Nucleus accumbens (tissue), 56 donors: ENCODE measurements at places on chromosomes 13 and 19.

DNA sequence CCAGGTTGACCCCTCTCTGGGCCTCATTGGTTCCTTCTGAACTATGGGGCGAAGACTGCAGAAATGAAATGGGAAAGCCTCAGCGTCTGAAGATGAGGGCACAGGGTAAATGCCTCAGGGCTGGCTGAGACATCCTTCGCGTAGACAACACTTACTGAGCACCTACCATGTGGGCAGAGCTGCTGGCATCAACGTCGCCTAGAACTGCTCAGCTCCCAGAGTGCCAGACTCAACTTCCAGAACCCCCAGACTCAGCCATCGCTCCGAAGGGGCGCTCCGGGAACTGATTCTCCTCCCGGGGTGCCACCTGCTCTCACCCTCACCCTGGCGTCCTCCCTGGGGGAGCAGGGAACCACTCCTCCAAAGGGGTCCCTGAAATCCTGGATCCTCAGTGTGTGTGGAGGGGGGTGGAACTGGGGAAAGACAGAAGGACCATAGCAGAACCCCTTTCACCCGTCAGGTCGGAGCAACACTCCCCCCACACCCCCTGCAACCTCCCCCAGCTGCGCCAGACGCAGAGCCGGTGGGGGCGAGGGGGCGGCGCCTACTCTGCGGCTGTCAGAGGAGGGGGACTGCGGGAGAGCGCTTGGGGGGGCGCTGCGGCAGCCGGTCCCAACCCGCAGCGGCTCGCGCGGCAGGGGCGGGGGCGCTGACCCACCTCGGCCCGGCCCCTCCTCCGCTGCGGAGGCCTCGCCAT lies 8.2 kb upstream of the NFIC start:
- no peak for DNase-seq

GRCh38 chr13:42064259-42064658 lies 15.8 kb downstream of the DGKH start:
- no peak for DNase-seq

DNA sequence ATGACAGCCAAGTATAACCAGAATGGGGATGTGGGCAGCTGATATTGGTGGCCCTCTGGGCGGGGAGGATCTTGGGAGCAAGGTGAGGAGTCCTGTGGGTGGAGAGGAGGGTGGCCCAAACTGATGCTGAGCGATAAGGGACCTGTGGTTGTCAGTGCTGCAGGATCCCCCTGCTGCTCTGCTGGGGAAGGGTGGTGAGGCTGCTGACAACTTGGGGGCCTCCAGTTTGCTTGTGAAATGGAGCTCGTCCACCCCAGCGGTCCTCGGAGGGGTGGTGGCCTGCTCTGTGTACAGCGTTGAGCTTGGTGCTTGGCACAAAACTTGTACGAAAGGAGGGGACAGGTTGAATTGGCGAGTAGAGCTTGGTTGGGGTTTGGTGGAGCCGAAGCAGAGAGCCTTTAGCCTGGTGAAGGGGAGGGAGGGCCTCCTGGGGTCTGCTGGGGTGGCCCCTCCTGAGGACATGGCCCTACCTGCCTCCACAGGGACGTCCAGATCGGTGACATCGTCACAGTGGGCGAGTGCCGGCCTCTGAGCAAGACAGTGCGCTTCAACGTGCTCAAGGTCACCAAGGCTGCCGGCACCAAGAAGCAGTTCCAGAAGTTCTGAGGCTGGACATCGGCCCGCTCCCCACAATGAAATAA lies 2.9 kb downstream of the RPS11 start:
- DNase-seq: no peak

DNA sequence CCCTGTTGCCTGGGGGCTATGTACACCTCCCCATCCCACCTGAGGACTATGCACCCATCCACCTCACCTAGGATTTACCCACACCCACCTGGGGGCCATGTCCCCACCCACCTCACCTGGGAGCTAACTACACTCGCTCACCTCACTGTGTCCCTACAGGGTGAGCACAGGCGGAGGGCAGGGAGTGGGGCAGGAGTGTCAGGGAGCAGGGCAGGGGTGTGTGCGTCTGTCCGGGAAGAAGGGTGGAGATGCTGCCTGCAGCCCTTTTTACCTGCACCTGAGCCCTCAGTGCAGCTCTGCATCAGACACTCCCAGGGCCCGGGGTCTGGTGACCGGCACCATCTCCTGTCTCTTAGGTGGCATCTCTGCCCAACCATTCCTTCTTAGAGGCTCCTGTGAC lies 10.6 kb upstream of the CPAMD8 start:
- DNase-seq: no peak

DNA sequence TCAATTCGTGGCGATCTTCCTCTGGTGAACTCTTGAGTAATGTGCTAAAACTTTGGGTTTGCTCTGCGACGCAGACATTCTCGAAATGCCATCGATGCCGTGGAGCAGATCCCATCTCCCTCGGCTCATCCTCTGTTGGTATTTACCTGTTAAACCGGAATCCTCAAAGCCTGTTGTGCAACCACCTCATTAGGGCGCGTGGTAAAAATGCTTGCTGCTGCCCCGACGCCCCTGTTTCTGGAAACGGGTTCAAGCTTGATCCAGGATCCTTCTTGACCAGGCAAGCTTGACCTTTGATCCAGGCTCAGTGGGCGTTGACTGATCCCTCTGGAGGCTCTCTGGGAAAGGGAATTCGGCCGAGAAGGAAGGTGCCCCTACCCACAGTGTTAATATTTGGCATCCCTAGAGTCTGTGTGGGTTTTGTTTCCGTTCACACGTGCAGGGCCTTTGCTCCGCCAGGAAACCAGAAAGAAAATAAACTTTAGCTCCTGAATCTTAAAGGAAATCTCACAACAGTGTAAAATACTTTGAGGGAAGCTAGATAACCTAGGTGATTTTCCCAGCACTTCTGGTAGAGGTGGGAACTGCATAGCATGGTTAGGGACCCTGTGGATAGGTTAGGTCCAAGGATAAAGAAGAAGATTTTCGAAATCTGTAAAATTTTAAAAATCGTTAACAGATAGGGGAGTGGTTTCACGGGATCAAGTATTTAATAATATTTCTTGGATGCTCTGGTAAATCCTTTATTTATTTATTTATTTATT lies 1.1 kb downstream of the LSM14A start:
- peak; percentile 50 for DNase-seq

DNA sequence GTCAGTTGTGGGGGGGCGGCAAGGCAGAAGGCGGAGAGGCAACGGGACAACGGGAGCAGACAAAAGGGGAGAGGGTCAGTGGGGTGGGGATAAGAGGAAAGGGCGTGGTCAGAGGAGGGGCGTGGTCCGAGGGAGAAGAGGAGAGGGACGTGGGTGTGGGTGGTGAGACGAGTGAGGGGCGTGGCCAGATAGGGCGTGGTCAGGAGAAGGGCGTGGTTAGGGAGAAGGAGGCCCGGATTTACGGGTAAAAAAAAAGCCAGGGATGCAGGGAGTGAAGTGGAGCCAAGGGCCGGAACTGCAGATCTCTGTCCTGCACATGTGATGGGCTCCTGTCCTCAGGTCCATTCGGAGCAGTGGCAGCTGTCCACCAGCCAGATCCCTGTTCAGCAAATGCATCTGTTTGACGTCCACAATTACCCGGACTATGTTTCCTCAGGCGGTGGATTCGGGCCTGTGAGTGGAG lies 21.5 kb downstream of the CPT1C start:
- no peak for DNase-seq

GRCh38 chr13:44574466-44574855 lies 1.7 kb downstream of the TSC22D1 start:
- DNase-seq: no peak

DNA sequence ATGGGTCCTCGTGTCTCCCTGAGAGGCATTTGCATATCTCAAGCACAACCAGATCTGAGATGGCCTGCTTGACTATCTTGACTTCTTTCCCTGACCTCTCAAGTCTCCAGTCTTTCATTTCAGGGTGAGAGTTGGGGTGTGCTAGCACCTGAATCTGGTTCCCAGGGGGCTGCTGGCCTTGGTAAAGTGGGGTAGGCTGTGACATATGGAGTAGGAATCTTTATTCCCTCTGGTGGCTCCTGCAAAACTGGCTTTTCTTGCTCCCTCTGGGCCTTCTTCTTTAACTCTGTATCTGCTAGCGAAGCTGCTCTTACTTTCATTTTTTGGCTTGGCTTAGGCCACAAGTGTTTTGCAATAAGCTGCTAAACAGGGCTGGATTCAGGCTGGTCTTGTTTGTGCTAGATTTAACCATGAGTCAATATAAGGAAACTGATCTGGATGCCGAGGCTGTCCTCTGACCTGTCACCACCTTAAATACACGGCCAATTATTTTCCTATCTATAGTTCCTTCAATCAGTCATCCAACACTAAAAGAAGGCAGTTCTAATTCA lies 42.3 kb downstream of the ZNF493 start:
- DNase-seq: no peak

DNA sequence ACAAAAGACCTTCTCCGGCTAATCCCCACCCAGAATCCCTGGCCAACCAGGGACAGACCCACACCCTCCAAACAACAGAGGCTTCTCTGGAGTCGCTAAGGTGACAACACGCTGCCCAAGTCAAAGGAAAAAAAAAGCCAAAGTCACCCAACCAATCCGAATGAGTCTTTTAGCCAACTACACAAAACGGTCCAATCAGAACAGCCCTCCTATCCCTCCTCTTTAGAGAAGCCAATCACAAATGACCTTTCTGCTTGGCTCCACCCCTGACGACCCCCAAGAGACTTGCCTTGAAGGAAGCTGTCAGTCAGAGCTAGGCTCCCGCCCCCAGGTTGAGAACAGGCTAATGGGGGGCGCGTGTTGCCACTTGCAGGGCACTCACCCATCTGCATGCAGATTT lies 6.6 kb upstream of the FBXW9 start:
- no peak for DNase-seq

DNA sequence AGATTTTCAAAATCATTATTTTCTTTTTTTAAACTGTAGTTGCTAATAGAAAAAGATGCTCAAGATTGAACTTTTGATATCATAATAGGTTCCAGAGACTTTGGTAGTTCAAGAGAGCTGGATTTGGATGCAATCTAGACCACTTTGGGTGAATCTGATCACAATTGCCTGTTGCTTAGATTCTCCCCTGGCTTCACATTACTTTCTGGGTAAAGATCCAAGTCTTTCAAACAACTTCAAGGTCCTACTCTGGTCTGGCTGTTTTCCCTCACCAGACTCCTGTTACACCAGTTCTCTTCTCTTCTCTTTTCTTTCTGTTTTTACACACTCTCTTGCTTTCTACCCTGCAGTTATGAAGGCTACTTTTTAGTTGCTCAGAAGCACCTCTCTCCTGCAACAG lies 7.4 kb upstream of the SPRY2 start:
- no peak for DNase-seq

- no peak for DNase-seq
Measured at GRCh38 chr13:44336934-44337333, 36.7 kb upstream of the SERP2 start.

DNA sequence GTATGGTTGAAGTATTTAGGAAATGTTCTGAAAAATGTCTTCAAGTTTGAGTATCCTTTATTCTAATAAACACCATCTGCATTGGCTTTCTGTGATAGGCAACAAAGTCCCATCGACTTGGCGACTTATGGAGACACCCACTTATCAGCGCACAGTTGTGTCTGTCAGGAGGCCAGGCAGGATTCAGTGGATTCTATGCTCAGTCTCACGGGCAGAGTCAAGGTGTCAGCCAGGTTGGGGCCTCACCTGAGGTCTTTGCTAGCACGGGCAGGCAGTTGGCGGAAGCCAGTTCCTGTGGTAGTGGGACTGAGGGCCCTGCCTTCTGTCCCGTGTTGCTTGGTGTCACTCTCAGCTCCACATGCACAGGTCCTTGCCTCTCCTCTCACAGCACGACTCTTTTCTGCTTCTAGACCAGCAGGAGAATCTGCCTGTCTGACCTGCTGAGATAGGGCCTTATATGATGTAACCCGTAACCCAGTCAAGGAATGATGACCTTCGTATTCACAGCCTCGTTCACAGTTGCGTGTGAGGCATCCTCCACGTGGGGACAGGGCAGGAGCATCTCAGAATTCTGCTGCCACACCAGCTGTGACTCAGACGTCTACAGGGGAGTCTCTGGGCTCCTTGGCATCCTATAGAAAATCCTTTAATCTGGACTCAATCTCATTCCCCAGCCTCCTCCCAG lies 10.0 kb downstream of the CUL4A start:
- DNase-seq: no peak

- no peak for DNase-seq
Measured at GRCh38 chr13:62014299-62014698, 598.6 kb upstream of the PCDH20 start.

- DNase-seq: no peak
Measured at GRCh38 chr19:12886969-12887747, at the start of gene KLF1. KLF1 (minus strand) TSS chr19:12887201; CDS start chr19:12887140, 61 bp downstream.

- DNase-seq: no peak
Measured at GRCh38 chr19:14459703-14460102, 15.5 kb downstream of the PTGER1 start.

DNA sequence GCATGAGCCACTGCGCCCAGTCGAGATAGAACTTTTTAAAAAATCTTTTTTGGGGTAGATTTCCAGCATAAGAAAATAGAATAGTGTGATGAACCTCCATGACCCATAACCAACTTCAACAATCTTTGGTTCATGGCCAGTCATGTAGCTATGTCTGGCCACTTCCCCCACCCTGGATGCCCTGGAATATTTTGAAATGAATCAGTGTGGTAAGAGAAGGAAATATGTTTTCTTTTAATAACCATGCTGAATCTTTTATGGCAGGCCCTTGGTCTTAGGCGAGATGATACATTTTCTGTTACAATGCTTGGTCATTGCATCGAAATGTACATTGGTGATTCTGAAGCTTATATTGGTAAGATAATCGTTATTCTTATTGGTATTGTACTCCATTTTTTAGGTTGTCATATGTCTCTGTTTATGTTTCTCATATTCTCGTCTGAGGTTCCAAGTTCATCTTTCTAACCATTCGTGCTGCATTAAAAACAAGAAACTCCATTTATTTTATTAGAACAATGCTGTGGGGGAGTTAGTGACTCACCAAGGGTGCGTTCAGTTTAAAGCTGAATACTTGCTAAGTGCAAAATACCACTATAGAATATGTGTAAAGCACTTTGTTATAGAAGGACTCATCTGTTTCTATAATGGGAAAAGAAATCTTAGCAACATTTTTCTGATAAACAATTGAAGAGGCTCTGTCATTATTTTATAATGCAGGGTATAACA lies 16.4 kb upstream of the UPF3A start:
- DNase-seq: no peak

DNA sequence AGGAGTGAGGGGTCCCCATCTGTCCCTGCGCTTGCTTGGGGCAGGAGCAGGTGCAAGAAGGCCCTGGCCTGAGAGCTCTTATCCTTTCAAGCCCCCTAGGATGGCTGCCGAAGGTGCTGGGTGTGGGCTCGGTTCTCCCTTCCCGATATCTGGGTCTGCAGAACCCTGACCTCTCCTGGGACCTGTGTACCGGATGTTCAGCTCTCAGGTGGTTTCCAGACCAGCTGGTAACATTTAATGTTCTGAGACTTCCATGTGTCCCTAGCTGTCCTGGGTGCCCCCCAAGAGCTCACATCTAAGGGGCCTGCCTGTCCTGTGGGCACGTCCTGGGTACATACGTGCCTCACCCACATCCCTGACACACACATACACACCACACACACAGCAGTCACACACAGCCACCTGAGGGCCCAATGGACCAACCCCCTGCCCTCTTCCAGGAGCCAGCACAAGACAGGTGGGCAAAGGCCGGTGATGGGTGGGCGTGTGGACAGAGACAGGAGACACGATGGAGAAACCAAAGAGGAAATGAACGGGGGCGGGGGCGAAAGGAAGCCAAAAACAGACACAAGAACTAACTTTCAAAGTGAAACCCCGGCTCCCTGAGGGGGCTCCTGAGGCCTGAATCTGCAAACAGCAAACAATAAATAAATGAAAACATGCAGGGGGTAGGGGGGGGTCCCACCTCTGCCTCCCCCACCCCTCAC lies 124.3 kb downstream of the PTPRS start:
- DNase-seq: no peak

GRCh38 chr13:22893204-22893603 lies 287.6 kb upstream of the SGCG start:
- DNase-seq: no peak

- DNase-seq: no peak
Measured at GRCh38 chr13:93561576-93562225, 335.1 kb downstream of the GPC6 start.
